ENCODE measurements at places on chromosomes 1 and 21. TPM values are rescaled to one million over a fixed set of nuclear protein-coding genes. Genes with fewer than 3 reads are reported as not detected.

GBP2 gene
- 75.6 TPM for total RNA-seq

NOS1AP gene
- 0.20 TPM for total RNA-seq

DNA sequence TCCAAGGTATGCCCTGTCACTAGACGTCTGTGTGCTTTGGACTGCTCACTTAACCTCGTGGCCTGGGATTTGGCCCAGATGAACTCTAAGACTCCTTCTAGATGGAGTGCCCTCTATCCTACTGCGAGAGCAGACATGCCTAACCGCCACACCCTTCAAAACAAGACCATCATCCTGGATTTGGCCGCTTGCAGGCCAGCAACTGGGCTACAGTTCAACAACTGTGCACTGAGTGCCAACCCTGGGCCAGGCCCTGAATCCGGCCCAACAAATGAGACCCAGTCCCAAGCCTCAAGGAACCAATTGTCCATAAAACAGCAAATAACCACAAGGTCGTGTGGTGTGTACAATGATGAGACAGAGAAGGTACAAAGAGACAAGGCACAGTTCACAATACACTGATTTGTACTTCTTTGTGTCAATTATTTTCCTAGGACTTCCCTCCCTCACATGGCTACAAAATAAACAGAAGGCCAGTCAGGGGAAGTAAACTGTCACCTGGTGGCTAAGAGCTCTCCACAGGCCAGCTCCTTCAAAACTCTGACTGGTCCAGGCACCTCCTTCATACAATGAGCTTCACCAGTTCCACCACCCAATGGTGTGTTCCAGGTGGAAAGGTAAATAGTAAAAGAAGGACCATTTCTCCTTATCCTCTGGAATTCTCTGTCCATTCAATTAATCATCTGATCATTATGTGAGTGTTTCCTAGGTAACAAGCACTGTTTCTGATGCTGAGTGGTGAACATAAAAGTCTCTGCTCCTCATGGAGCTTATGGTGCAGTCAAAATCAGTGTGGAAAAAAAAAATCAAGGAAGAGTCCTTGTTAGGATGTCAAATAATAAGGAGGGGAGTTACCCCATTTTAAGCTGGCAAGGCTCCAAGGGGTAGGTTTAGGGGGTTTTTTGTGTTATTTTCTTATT lies 60.4 kb downstream of the CAPZB start:
- no peak for DNase-seq

DNA sequence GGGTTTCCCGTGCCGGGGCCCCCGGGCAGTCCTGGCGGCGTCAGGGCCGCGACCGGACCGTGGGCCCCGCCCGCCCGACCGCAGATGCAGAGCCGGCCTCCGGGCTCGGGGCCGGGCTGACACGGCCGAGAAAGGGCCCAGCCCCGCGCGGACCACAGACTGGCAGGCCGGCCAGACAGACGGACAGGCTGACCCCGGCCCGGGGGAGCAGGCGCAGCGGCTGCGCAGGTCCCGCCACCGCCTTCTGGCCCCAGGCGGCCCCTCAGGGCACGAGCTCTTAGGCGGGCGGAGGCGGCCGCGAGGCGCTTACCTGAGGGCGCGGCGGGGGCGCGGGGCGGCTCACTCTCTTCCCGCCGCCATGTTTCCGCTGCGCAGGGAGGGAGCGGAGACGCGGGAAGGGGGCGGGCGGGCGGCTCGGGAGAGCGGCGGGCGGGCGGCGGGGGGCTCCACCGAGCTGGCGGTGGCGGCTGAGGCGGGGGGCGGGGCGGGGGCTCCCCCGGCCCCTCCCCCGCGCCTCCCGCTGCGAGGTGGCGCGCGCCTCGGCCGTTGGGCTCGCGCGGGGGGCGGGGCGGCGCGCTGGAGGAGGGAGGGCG lies at the start of gene SCMH1:
TSS of gene SCMH1 (minus strand) at position 558 of the 593 bp plus-strand sequence. CDS start 56,173 bp downstream, outside the sequence.
- peak; percentile 4 for DNase-seq

- no peak for DNase-seq
These were observed 138.8 kb upstream of the CTTNBP2NL start for GRCh38 chr1:112257043-112257835.

DNA sequence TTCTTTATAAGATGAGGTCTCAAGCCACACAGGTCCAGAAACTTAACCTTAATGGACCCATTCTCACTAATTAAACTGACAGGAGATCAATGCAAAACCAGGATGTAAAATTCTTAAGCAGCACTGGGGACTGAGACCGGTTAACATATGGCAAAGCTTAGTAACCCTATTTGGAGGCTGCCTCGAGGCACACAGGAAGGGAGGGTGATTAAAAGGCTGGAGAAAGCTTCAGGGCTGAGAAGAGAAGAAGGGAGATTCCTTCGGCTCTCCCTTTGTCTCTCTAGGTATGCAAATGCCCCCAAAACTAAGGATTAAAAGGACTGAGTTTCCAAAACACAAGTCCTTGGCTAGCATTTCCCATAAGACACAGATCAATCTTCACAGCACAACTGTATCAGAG lies 120.8 kb upstream of the DSCAM start:
- no peak for DNase-seq

- no peak for DNase-seq
These were observed 22.6 kb downstream of the PLPPR5 start for GRCh38 chr1:98981917-98982513.

- no peak for DNase-seq
These were observed 10.5 kb downstream of the SNAP47 start for GRCh38 chr1:227745568-227746265.

GRCh38 chr1:93518516-93518915 lies 70.6 kb downstream of the FNBP1L start:
- no peak for DNase-seq
